ENCODE measurements at places on chromosomes 11 and 22.

GRCh38 chr22:37316875-37317371 lies 34.6 kb downstream of the CYTH4 start:
- DNase-seq: peak; percentile 87

- no peak for DNase-seq
These were observed 20.7 kb downstream of the DRD2 start for GRCh38 chr11:113454455-113454854.

GRCh38 chr11:134332189-134332631 lies 422 bp downstream of the GLB1L2 start:
- DNase-seq: no peak

DNA sequence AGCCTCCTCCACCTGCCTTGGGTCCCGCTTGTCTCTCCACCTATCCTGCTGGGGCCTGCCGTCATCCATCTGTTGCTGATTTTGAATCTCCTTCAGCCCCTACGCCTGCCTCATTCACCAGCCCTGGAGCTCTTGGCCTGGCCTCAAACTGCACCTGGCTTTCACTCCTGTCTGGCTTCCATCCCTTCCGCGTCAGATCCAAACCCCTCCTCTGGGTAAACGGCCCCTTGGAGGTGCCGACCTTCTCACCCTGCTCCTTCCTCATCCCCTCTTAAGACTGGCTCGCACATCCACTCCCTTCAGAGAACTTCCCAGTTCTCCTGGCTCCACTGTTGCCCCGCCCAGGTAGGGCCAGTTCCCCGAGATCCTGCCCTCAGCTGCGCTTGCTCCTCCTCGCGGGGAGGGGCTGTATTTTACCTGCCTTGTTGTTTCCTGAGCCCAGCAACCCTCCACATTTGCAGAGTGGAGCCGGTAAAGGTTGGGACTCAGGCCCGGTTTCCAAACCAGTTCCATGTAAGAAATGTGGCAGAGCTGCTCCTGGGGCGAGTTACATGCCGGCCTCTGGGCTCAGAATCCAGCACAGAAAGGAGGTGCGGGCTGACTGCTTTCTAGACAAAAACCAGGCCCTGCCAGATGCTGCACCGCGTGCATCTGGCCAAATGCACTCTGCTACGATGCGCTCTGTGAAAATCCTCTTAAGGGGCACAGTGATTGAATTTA lies 13.9 kb upstream of the SHANK2 start:
- DNase-seq: peak; percentile 42

DNA sequence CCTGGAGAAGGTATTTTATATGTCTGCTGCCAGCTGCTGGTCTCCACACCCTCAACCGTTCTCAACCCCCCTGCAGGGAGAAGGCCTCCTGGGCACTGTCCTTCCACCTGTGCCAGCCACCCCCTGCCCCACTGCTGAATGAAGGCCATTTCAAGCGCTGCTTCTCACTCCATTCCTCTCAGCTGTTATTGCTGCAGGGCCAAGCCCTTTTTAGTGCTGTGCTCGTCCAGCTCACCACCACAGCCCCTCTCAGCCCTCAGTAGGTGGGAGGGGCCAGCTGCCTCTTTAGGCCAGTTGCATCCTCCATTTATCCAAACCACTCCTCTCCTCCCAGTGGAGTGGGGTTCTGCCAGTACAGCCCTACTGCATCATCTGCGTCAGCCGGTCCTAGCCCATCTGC lies 1.8 kb upstream of the WBP2NL start:
- DNase-seq: no peak

DNA sequence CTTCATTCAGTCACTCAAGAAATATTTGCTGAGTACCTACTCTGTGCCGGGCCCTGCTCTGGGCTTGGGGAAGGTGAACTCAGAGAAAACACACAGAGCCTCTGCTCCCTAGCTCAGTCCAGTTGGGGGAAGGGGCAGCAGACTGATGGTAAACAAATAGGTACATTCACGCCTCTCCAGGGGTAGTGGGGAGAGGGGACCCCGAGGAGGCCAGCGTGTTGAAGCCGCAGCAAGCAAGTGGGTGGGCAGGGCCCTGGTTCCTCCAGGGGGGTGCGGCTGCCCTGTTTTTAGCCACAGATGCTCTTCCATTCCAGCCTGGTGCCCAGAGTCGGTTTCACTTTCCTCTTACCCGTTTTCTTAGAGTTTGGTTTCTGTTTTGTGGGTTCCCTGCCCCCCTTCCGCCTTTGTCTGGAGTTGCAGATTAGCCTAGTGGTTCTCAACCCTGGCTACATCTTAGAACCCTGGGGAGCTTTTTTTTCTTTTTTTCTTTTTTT lies 8.7 kb downstream of the DRAP1 start:
- DNase-seq: peak; percentile 89

- DNase-seq: no peak
These were observed 136.0 kb downstream of the CACNA1I start for GRCh38 chr22:39706376-39707140.

GRCh38 chr11:17219016-17219415 lies 11.2 kb upstream of the PIK3C2A start:
- no peak for DNase-seq

DNA sequence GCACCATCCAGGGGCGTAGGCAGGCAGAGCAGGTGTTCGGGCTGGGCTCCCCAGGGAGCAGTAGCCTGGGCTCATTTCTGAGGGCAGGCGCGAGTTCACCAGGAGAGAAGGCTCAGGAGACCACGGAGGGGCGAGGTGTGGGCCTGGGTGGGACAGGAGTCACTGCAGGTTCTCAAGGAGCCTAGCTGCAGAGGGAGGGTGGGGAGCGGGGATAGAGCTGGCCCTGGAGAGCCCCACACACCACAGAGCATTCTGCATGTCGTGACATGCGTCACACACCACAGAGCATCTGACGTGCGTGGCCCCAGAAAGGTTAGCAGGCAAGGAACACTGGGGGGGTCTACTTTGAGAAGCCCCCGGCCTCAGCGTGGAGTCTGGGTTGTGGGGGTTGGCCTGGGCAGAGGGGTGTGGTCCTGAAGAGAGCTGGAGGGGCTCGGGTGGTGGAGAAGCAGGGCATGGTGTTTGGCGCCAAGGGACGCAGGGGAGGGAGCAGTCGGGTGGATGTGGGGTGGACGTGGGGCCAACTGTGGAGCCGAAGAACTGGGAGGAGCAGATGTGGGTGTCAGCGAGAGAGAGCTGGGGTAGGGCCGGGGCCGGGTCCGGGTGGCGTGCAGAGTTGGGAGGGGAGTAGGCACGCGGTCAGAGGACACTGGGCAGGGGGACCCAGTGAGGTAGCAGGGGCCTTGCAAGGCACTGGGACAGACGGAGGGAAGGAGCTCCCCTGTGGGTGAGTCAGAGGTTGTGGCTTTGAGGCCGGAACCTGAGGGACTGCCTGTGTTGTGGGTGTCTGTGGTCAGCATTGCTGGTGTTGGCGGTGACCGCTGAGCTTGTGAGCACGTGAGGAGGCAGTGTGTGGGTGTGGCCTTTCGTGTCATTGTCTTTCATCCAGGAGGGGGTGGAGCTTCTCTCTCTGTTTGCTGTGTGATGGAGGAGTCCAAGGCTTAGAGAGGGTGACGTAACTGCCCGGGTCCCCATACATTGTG lies 25.5 kb downstream of the CTTN start:
- no peak for DNase-seq

- no peak for DNase-seq
These were observed 23.0 kb downstream of the CRKL start for GRCh38 chr22:20940186-20940651.

DNA sequence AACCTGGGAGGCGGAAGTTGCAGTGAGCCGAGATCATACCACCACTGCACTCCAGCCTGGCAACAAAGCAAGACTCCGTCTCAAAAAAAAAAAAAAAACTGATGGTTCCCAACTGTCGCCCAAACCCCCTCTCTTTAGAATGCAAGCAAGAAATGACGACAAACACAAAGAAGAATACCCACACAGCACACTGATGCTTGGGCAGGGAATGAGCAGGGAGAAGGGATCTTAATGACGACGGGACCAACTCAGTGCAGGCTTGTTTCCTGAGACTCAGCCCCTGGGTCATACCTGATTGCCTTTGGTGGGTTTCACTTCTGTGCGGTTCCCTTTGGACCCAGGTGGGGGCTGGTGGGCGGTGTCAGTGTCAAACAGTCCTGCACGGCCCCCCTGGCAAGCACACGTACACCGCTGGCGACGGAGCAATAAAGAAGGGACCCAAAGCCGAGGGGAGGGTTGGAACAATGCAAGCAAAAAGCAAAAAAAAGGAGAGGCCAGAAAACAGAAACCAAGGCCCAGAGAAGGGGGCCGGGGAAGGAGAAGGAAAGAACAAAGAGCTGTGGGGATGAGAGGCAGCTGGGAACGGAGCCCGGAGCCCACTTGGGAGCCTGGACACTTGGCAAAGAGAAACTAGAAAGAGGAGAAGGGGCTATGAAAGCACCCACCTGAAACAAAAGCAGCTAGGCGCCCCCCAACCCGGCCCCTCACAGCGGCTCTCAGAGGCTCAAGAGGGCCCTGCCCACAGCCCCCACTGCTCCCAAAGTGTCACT lies 99.6 kb downstream of the CELSR1 start:
- DNase-seq: no peak

GRCh38 chr11:34145073-34145472 lies 39.6 kb downstream of the NAT10 start:
- peak; percentile 39 for DNase-seq

DNA sequence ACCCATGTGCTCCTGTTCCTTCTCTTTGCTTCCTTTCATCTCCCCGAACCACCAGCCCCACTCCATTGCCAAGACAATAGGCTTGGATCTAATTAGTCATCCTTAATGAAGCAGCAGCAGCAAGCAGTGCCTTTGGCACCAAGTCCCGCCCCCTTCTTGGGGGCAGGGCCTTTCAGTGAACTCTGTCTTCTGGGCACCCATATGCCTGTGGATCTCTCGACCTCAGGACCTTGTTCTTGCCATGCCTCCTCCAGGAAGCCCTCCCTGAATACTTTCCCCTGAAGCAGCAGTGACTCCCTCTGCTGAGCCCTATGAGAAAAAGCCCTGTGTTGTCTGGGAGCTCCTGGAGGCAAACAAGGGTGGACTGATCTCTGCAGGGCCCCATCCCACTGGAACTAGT lies 32.1 kb downstream of the ARHGEF17 start:
- DNase-seq: no peak

DNA sequence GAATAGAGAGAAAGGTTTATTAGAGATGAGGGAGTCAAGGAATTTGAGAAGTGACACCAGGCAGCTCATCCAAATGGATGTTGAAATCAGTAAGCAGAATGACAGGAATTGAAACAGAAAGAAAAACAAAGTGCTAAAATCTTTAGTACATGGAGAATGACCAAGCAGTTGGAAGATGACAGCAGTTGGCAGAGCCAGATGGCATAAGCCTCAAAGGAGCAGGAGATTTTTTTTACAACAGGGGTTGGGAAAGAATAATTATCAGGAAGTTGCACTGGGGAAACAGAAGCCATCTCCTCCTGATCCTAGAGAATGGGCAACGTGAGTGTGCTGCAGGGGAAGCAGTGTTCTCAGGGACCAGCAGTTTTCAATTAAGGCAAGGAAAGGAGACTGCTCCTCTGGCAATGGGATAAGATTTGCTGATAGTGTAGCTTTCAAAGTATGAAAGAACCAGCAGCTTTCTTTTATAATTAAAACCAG lies 28.9 kb downstream of the RAB39A start:
- no peak for DNase-seq

GRCh38 chr11:2987881-2988861 lies 4.0 kb downstream of the NAP1L4 start:
- peak; percentile 76 for DNase-seq

- no peak for DNase-seq
These were observed 18.2 kb downstream of the RFPL3 start for GRCh38 chr22:32375678-32376450.

- no peak for DNase-seq
These were observed 106.4 kb downstream of the CTNND1 start for GRCh38 chr11:57867966-57868365.
